Stimulated activated CD4-positive, alpha-beta T cell treated with anti-CD3 and anti-CD28 coated beads, Interleukin-1b, Interleukin-23, amount 100 ng/mL, for 1 hour (primary cell): ENCODE measurements at places on chromosomes 2 and 18.

- no peak for DNase-seq
These were observed 7.6 kb downstream of the WDR35 start for GRCh38 chr2:19982268-19982667.

DNA sequence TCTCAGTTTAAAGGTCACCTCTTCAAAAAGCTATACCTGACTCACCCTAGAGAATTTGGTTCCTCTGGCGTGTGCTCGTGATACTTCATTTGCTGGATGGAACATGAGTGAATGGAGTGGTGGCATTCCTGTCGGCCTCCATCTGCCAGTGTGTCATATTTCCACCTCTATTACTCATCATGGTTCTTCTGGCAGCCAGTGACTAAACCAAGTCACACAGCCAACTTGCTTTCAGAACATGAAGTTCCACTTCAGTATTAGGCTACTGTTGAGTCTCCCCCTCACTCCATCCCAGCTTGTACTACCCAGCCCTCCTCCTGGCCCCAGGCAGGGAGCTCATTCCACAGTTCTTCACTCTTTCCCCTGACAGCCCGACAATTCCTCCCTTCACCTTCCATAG lies 169.8 kb downstream of the MREG start:
- no peak for DNase-seq

- DNase-seq = no peak
These were observed 27.7 kb downstream of the FLACC1 start for GRCh38 chr2:201329409-201329808.

- DNase-seq = no peak
These were observed 89.1 kb upstream of the GCFC2 start for GRCh38 chr2:75799859-75800258.

GRCh38 chr18:10209302-10209701 lies 245.1 kb upstream of the APCDD1 start:
- DNase-seq = no peak
